ENCODE measurements at places on chromosomes 7 and 10.
A peak's percentile ranks its signal among the peaks of the same experiment; 100 is the strongest.

DNA sequence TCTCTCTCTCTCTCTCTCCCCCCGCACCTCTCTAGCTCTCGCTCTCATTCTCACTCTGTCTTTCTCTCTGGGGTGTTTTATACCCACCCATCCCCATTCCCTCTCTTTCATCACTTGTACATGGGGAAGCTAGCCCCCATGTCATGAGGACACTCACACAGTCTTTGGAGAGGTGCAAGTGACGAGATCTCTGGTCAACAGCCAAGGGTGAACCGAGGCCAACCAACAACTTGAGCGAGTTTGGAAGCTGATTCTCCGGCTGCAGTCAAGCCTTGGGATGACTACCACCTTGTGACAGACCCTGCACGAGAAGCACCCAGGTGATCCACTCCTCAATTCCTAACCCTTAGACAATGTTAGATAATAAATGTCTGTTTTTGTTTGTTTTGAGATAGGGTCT is 10.1 kb upstream of the KBTBD2 start:
- no peak for DNase-seq

GRCh38 chr10:59243611-59244195 is 67.3 kb downstream of the PHYHIPL start:
- DNase-seq: no peak

- DNase-seq: no peak
Measured at GRCh38 chr10:101063050-101063525, 1.3 kb downstream of the KAZALD1 start.

DNA sequence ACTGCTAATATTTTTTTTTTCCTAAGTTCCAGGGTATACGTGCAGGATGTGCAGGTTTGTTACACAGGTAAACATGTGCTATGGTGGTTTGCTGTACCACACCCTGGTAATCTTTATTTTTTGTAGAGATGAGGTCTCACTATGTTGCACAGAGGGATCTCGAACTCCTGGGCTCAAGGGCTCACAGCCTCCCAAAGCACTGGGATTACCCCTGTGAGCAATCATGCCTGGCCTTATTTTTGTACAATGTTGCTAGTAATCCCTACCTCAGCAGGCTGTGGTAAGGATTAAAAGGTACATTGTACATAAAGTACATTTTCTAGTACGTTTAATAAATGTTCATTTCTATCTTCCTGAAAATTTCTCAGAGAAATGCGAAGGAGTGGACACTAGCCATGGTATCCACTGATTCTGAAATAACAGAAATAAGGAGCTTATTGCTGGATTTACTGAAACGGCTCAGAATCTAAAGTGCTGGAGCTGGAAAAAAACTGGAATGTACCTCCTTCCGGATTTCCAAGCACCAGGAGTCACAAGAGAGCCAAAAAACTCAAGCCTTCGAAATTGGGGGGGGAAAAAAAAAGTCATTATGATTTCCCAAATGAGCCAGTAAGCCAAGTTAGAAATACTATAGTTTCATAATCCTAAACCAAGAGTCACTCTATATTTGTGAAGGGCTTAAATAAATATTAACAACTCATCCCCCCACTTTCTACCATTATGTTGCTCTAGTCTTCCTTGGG is 69.6 kb downstream of the NT5C2 start:
- no peak for DNase-seq

DNA sequence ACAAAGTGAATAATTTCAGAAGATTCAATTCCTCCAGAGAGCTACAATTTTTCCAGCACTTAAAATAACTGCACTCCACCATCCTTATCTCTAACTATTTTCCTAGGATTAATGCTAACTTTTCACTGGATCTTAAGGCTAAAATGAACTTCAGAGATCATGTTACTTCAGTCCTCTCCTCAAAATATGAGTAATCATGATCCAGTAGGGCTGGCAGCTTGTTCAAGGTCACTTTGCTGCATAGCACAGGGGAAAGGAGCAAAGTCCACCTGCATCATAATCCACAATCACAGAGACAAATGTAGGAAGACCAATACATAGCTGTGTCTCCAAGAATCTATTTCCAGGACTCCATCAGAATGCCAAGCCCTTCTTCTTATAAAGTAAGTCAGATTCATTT is 150.3 kb downstream of the LRRTM3 start:
- DNase-seq: no peak

DNA sequence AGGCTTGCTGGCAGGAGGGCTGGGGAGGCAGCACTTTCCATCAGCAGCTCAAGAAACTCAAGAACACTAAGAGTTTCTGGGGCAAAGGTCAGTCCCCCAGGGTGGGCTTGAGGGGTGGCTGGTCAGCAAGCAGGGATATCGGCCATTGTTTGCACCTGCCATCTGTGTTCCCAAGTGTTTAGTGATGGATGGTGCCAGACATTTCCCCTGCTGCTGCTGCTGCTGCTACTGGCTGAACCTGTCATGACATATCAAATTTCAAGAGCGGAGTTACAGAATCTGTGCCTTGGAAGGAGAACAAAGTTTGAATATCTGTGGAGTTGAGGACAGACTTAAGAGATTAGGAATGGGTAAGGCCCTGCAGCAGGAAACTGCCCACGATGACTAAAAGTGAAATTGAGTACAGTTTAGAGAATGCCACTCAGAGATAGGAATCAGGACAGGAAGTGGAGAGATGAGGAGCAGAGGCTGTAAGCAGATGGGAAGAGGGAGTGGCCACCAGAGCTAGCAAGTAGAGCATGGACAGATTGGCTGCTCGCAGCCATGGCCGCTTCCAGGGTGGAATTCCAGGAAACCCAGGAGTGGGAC is 39.2 kb upstream of the PPP1R3C start:
- peak; percentile 43 for DNase-seq

- peak; percentile 75 for DNase-seq
Measured at GRCh38 chr10:74058658-74059057, 60.7 kb downstream of the VCL start.

DNA sequence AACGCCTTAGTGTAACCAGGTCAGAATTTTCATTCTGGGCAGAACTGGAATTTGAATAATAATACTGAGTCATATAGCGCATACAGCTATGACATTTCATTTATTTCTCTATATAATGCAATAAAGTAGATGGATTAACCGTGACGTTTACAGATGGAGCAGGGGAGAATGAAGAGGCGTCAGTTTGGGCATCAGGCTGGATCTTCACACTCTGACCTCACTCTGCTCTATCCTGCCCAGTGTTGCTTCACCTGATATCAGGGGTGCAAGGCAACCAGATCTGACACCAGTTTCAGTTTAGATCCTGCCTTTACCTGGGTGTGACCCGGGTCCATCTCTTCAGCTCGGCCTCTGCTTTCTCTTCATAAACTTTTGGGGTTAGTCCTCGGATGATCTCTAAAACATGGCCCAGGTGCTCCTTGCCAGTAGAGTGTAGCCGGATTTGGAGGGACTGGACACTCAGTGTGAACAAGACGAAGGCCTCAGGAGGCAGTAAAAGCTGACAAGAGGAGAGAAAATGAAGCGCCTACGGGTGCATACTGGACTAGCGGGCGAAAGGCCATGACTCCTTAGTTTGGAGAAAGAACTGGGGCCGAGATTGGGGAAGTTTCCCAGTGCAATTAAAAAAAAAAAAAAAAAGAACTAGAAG is 1.4 kb upstream of the ZYX start:
- no peak for DNase-seq

DNA sequence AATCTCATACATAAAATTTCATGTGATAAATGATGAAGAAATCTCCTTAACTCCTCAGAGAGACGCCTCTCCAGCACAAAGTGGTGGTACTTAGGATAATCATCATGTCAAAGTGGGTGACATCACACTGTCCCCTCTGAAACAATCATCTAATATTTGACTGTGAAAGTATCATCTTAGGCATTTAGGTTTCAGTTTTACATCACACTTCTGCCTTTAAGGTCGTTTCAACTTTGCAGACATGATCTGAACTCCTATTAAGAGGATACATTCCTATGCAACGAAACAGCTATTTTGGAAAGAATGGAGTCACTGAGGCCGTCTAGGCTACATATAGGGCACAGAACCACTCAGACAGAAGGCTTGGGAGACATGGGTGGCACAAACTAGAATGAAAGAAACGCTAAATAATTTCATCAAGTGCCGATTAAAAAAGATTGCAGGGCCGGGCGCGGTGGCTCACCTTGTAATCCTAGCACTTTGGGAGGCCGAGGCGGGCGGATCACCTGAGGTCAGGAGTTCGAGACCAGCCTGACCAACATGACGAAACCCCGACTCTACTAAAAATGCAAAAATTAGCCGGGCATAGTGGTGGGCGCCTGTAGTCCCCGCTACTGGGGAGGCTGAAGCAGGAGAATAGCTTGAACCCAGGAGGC is 2.0 kb downstream of the VOPP1 start:
- no peak for DNase-seq
